Glomerular endothelial cell (primary cell): ENCODE measurements at places on chromosomes 16 and 17.

DNA sequence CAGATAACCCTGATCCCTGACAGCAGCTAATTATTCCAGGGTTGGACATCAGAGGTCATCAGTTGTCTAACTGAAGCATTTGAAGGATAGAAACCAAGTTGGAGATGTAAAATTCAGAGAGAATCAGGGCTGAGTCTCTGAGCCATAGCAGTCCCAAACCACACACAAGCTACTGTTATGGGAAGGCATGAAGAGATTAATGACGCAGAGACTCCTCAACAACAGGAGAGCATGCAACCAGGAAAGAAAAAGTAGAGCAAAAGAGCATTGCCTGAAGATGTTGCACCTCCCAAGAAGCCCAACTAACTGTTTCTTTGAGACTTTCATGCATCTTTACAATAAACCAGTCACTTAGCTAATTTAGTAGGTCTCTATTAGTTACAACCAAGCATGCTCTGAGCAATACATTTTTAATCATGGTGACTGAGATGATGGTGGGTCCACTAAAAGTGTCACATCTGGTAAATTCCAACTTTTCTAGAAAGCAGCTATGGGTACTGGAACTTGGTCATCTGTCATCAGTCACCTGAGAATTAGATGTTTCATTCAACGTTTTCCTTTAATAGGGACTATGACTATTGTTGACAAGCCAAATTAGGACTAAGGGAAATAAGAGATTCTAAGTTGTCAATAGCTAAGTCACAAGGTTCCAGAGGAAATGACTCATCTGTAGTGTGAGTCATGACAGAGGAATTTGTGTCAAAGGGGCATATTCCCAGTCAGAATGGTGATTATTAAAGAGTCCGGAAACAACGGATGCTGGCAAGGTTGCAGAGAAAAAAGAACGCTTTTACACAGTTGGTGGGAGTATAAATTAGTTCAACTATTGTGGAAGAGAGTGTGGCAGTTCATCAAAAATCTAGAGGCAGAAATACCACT is 239.8 kb downstream of the CHD9NB start:
- DNase-seq = peak; percentile 10

GRCh38 chr16:56415875-56416274 is 9.5 kb downstream of the AMFR start:
- DNase-seq = no peak

DNA sequence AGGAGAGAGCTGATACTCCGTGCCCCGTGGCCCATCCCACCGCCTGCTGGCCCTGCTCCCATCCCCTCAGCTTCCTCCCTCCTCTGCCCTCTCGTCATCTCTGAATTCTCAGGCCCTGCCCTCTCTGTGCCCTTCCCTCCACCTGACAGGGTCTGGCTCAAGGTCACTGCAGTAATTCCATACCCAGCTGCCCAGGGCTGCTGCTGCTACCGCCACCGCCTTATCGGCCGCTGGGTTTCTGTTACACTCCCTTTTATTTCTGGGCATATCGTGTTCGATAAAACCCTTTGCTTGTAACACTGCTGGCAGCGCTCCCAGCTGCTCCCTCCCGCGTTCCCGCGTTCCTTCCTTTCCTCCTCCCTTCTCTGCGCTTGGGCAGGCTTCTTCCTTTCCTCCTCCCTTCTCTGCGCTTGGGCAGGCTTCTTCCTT is 1.2 kb downstream of the EPN3 start:
- no peak for DNase-seq

DNA sequence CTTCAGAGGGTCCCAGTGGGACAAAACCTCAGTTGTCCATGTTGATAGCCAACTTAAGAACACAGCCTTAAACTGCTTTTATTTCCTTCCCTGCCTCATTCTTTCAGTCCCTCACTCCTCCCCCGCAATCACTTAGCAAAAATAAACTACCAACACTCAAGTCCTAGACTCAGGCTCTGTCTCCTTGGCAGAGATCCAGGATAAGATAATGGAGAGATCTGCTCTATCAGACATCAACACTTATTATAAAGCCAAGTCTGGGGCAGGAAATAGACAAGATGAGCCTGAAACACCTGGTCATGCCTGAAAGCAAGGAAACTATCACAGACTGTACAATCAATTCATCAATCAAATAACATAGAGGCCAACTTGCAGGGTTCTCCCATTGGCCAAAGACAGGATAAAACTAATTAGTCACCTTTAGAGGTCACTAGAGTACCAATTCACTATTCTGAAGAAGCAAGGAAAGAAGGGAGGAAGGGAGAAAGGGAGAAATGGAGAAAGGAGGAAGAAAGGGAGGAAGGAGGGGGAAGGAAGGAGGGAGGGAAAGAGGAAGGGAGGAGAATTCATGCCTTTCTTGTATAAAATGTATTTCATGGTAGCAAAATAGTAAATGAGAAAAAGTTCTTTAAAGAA is 15.7 kb downstream of the HYDIN start:
- peak; percentile 4 for DNase-seq

GRCh38 chr16:68665501-68665900 is 20.4 kb downstream of the CDH3 start:
- DNase-seq = no peak

DNA sequence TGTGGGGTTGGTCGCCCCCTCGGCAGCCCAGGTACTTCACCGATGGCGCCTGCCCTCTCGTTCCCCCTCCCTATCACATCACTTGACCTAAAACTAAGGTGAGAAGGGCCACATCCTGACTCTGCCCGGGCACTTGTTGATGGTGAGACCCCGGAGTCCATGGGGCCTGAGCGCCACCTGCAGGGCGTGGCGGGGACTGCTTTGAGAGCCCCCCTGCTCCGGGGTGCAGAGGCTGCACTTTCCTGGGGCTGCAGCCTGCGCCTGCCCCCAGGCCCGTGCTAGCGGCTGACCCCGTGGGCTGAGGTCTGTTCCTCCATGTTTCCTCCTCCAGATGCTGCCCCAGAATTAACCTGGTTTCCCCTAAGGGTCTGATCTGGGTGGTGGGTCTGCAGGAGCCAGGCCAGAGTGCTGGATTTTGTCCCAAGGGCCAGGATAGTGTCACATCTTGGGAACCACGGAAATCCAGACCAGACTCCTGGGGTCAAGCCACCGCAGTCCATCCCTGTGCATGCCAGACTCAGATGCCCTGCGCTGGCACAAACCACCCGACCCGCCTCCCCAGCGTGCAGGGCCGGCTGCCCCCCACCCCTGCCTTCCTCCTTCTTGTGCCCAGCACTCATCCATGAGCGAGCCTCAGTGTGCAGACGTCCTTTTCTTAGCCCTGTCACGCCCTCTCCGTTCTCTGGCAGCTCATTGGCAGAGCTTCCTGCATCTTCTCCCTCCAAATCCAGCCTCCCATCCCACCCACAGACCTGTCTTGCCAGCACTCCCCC is 2.7 kb downstream of the NDUFAF8 start:
- no peak for DNase-seq

DNA sequence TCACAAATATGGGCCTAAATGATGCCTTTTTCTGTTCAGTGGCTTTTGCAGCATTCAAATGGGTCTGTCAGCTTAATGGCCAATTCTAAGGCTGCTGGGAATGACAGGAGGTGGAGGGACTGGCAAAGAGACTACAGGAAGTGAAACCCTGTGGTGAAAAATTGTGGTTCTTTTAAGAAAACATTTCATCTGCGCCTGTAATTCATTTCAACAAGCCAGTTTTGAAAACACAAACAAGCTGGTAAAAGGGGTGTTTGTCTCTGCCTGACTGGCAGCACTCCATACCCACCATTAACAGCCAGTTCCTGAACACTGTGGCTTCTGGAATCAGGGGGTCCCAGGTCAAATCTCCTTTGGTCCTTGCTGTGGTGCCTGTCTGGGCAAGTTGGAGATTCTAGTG is 3.6 kb upstream of the KDM8 start:
- DNase-seq = no peak

DNA sequence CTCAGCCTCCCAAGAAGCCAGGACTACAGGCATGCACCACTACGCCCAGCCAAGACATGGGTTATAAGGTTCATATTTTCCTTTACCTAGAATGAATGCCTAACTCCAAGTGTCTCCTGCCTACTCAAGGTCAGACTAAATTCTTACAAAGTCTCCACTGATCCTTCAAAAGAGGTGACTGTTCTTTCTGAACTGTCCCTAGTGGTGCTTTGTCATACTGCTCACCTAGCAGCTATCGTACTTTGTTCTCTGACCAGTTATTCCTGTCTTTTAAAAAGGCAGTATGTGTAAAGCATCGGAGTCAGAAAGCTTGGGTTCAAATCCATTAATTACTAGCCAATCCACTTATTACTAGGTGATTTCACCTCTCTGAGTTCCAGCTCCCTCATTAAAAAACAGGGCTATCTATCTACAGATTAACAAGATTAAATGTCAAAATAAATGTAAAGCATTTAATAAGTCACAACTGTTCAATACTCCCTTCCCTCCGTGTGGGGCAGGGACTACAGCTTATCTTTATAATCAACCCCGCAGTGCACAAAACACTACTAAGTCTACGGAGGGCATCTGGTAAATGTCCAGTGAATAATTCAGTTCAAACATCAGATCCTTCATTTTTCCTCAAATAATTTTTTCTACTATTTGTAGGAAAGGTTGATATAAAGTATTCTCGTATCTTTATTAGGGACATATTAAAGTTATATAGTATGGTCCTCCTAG is 20.0 kb upstream of the ITGA2B start:
- DNase-seq = no peak

GRCh38 chr16:76816475-76816874 is 374.5 kb upstream of the MON1B start:
- no peak for DNase-seq

DNA sequence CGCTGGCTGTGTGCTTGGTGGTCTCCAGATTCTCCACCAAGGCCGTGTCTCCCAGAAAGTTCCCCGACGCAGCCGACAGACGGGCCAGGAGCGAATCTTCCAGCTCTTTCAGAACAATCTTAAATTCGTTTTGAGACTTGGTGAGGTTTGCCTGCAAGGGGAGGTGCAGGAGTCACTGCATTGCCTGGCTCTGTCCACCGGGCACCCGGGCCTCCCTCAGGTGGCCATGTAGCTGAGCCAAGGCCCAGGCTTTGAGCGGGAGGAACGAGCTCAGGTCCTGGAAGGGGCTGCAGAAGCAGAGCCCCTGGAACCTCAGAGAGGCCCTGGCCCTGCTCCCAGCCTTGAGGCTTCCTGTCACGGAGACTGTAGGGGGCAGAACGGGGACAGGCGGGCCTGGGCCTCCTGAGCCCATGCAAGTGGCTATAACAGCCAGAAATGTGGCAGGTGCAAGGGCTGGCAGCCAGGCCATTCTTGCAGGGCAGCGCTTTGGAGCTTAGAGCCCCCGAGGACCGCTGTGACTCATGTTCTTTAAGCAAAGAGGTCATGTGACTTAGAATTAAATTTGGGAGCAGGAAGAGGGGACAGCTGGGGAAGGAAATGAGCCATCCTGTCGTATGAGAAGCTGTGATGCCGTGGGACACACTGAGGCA is 72.4 kb downstream of the PGS1 start:
- DNase-seq = no peak

- no peak for DNase-seq
Observed at GRCh38 chr17:60656499-60656898, 21.2 kb upstream of the BCAS3 start.

GRCh38 chr16:85567101-85567866 is 45.8 kb upstream of the GSE1 start:
- no peak for DNase-seq

DNA sequence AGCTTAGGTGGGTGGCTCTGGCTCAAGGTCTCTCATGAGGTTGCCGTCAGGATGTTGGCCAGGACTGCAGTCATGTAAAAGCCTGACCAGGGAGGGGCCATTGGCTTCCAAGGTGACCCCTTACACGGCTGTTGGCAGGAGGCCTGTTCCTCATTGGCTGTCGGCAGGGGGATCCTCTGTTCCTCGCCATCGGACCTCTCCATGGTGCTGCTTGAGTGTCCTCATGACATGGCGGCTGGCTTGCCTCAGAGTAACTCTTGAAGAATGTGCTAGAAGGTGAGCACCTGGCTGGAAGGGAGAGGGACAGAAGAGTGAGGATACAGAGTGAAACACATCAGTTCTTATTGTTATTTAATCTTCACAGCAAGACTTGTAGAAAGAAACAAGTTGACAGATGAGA is 4.7 kb upstream of the RPRML start:
- no peak for DNase-seq

DNA sequence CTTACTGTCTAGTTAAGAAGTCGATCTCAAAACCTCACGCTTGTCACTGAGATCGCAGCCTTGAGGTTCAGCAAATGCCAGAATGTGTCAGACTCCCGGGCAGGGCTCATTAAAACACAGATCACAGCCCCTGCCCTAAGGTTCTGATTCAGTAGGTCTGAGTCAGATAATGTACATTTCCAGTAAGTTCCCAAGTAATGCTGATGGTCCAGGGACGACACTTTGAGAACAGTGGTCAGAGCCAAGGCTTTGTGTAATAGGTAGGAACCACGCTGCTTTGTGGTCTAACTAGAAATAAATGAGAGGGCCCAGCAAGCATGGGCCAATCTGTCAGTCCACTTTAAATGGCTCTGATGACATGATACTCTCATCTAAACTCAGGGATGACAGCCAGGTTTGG is 228.6 kb downstream of the ZFHX3 start:
- no peak for DNase-seq

GRCh38 chr17:31598399-31598782 is 206.9 kb downstream of the RAB11FIP4 start:
- DNase-seq = no peak

DNA sequence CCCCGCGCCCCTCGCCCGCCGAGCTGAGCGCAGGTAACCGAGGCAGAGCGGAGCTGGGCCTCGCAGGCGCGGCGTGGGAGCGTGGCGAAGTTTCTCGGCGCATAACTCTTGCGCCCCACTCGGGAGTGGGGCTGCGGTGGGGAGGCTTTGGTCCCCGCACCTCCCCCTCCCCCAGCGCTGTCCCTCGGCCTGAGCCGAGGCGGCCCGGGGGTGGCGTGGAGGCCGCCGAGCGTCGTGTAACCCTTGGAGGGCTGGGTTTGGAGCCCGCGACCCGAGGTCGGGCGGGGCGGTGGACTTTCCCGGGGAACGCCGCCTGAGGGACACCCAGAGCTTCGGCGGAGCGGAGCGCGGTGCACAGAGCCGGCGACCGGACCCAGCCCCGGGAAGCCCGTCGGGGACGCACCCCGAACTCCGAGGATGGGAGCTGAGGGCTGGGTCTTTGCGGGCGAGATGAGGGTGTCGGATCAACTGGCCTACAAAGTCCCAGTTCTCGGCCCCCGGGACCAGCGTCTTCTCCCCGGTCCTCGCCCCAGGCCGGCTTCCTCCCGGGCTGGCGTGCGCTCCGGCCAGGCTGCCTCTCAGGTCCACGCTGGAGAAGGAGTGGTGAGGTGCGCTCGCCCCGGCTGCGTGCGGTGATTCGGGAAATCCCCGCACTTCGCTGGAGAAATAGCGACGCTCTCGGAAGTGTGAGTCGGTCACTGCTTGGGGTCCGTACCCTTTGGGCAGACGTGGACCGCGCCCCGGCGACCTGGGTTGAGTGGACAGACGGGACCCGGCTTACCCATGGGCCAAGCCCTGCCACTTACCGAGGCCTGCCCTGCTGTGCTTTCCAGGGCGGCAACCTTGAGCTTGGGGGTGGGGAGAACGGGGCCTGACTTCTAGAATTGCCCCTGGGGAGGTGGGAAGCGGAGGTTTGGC is 168.4 kb downstream of the RAB11FIP4 start:
- no peak for DNase-seq

DNA sequence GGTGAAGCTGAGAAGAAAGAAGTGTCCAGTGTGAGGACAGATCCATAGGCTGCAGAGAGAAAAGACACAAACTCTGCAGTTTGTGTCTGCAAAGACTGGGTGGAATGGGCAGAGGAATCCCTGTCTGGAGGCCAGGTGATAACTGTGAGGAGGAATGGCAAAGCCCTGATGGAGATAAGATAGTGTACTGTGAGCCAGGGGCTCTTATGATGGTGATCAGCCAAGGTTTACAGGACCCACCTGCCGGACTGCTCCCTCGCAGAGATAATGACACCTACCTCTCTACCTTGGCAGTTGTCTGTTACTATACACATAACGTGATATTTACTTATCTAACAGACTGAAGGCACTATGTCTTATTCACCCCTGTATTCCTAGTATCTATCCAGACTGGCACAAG is 92.6 kb upstream of the ASIC2 start:
- no peak for DNase-seq
